Cortex of kidney (tissue), 1 donor: ENCODE measurements at places on chromosomes 7 and 10.

DNA sequence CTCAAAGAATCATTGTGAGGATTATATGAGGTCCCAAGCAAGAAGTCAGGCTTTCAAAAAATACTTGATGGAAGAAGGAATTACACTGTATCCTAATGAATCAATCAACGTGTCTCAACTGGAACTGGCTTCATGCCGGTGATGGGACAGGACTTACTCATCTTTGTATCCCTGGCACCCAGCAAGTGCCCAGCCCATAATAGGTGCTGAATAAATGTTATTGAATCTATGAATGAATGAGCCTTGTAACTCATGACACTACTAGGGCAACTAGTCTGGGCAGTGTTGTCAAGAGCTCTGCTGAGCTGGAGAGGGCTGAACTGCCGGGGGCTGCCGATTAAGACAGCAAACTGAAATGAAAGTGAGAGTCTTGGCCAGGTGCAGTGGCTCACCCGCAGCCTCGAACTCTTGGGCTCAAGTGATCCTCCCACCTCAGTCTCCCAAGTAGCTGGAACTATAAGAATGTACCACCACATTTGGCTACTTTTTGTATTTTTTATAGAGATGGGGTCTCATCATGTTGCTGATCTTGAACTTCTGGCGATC is 87.2 kb upstream of the KIF5B start:
- no peak for DNase-seq

GRCh38 chr7:12643001-12643643 is 44.3 kb upstream of the ARL4A start:
- no peak for DNase-seq

GRCh38 chr10:9311702-9312499 is 1257.4 kb downstream of the GATA3 start:
- no peak for DNase-seq

- DNase-seq: no peak
Measured at GRCh38 chr7:155487509-155488482, 29.9 kb downstream of the EN2 start.

DNA sequence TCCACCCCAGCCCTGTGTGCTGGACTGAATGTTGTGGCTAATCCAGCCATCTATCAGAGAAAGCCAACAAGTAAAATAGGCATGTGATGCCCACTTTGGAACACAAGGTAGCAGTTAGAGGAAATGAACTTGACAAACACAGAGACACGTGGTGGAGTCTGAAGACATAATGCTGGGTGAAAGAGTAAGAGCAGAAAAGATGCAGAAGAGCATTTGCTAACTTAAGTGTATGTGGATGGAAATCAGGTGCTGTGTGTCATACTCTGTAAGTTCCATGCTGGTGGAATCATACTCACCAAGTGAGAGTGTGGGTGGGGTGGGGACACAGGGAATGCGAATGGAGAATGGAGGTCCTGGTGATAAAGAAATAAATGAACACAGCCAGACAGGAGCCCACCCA is 22.8 kb downstream of the WDFY4 start:
- DNase-seq: no peak

- DNase-seq: no peak
Measured at GRCh38 chr7:131104596-131105293, 222.9 kb upstream of the MKLN1 start.

DNA sequence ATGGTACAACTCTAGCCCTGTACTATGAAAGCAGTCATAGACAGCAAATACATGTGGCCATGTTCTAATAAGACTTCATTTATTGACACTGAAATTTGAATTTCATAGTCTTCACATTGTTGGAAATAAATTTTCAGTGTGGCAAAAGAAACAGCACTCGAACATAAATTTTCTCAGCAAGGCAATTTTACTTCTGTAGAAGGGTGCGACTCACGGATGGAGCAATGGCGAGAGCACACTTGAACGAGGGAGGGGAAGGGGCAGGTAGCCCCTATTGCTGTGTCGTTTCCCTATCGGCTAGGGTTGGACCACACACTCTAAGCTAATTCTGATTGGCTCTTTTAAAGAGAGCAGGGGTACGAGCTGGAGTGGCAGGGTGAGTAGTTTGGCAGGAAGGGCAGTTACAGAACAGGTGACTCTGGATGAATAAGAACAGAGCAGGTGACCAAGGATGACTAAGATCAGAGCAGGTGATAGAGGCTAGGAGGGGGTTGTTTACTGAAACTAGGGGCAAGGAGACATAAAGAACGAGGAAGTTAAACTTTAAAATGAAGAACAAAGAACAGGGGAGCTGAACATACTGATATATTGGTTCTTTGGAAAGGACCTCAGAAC is 52.0 kb downstream of the LRRC4 start:
- DNase-seq: no peak

DNA sequence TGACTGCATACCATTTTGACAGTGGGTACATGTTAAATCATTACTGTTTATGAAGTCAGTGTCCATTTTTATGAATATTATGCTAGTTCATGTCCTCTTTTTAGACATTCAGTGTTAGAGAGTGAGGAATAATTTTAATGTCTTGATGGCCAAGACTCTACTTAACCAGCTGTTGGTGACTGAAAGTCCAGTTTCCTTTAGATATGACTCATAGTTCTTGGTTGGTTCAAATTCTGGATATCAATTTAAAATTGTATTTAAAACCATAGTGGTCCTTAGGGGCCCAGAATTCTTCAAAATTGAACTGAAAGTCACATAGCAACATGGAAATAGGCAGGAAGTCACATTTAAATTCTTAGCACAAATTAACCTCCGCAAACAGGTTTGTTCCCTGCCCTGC is 196.5 kb upstream of the PRPS1L1 start:
- no peak for DNase-seq

GRCh38 chr10:79142064-79142491 is 73.3 kb downstream of the ZMIZ1 start:
- DNase-seq: no peak

- peak; percentile 48 for DNase-seq
Measured at GRCh38 chr7:80918909-80919721, at the start of gene SEMA3C. Gene SEMA3C, minus strand, starts transcription at chr7:80919051. Its CDS starts 2,270 bp downstream, at chr7:80916781.

DNA sequence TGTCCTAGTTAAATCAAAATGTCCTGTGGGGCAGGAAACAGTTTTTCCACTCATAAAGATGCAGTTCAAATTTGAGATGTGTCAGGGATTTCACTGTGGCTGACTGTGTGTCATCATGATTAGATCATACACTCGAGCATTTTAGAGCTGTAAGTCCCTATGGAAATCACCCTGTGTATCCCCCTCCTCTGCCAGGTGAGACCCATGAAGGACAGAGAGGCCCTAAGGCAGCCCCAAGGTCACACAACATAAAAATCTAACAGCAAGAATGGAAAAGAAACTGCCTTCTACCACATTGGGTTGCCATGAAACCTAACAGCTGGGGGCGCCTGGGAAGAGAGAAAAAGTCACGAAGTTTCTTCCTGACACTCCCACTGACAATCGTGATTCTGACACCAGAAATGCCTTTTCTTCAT is 135.8 kb downstream of the KCNMA1 start:
- DNase-seq: no peak

- DNase-seq: no peak
Measured at GRCh38 chr10:61325223-61325960, 127.8 kb downstream of the TMEM26 start.

DNA sequence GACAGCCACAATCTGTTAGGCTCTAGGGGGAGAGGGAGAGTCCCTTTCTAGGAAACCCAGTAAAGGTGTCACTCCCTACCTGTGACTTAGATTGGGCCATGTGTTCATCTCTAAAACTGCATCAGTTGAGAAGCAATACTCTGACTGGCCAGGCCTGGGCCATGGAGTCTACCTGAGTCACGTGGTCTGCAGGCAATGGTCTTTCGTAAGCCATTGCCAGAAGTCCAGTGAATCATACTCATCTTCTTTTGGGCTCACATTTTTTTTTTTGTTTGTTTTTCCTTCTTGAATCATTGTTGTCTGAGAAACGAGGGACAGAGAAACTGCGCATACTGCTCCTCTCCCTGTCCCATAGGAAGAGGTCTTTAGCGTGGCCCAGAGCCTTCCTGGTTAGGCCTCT is 215.6 kb downstream of the CCSER2 start:
- no peak for DNase-seq

DNA sequence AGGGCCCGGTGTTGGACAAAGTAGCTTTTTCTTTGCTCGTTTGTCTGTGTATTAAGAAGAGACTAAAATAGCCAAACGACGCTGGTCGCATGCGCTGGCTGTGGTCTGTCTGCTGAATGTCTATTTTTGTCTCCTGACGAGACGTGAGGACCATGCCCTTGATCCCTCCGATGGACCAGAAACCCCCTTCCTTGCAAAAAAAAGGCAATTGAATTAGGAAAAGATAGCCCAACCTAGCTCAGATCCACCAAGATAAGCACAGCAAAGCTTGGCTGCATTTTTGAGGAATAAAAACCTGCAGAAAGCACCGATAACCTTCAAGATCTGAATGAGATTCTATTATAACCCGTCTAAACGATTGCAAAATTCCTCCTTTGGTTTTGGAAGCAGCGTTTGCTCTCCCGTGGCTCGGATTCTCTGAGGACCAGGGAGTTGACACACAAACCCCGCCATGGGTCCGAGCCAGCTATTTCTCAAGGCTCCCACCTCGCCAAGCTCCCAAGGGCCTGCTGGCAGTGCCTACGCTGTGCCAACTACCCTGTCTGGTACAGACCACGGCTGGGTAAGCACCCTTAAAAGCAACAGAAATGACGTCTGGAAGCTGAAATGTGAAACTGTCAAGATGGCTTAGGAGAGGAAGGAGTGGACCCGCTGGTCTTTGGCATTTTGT is 17.7 kb upstream of the TTYH3 start:
- no peak for DNase-seq

GRCh38 chr7:55060636-55061022 is 41.8 kb downstream of the EGFR start:
- no peak for DNase-seq

DNA sequence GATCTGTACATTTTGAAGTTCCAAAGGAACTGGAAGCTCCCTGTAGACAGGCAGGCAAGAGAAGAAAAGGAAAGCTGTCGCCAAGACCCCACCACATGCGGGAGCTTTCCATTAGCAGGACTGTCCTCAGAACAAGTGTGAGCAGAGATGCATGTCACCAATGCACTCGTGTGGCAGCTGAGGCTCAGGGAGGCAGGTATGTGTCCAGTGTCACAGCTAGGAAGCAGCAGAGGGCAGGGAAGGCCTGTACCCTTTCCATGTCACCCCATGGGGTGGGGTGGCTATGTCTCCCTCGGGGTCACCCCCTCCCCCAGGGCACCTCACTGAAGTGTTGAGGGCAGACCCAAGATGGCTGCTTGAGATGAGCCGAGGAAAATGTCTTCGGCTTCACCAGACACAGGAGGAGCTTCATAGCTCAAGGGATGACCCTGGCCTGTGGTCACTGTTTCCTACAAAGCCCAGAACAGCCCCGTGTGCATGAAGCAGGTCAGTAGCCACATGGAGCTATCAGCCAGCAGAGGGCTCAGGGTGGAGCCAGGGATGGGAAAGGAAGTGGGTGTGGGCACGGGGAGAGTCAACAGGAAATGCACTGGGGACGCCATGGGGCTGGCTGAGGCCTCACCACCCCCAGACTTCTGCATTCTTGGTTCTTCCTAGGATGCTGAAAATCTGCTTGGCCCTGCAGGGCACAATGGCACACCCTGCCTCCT is 96.6 kb downstream of the FAM53B start:
- DNase-seq: no peak

DNA sequence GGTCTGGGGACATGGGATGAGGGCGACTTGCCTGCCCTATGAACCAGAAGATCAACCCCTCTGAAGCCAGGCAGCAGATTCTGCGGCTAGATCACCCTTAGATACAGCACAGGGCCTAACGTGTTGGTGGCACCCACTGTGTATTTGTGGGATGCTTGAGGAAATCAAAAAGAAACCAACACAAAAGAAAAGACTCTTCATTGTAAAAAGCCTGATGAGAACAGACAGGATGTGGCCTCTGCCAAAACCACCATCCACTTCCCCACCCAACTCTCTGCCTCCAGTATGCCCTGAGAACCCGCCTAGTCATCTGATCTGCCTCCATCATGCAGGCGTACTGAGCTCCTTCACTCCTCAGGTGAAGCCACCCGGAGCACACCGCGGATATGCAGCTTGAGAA is 97.2 kb upstream of the INSYN2A start:
- no peak for DNase-seq

DNA sequence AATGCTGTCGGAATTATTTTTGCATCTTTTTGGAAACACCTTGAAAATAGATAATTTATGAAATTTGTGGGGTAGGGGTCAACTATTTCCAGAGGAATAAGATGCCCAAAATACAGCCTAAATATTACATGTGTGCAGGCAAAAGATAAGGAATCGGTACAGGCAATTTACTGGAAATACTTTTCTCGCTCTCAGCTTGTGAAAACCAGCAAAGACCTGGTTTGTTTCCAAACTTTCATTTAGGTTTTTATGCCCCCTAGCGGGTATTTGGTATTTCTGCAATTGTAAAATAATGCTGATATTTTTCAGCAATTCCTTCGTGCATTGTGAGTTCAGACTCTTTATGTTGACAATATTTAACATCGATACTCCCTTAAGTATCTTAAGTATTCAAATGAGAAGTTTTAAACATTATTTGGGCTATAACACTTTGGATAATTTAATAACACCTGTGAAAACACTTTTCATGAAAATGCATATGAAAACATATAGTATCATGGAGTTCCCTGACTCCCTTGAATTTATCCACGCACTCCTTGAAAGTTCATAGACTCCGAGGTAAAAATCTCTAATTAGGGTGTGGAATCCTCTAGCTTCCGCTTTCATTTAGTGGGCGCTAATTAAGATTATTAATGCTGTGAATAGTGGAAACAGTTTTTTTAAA is 132.4 kb downstream of the TSPAN12 start:
- no peak for DNase-seq

- DNase-seq: no peak
Measured at GRCh38 chr10:88243836-88244730, 339.0 kb downstream of the RNLS start.

- DNase-seq: no peak
Measured at GRCh38 chr7:116970238-116970910, 17.1 kb downstream of the ST7 start.

DNA sequence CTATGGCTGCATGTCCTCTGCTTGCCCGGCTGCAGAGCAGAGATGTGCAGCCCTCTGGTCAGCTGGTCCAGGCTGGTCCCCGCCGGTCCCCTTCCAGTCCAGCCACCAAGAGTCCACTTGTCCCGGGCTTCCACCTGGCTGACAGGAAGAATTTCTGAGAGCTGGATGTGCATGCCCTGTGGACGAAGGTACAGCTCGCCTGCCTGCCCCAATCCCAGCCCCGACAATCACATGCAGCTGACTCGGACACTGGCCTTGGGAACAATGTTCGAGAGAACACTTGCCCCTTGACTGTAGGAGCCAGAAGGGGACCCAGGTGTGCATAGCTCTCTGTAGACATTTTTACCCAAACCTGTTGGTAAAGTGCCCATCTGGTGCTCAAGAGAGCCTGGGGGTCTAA is 11.8 kb downstream of the AVPI1 start:
- DNase-seq: no peak
